ENCODE measurements at places on chromosomes 6 and 20. TPM values are rescaled to one million over a fixed set of nuclear protein-coding genes. Genes with fewer than 3 reads are reported as not detected.

The KCNK15 gene
- not detected for total RNA-seq

The HUS1B gene
- 1.6 TPM for total RNA-seq

The MMP24 gene
- total RNA-seq: 0.63 TPM

The TMEM170B gene
- total RNA-seq: 1.1 TPM

The CRISP3 gene
- total RNA-seq: not detected

The TSHZ2 gene
- total RNA-seq: not detected

The PRR18 gene
- not detected for total RNA-seq

The GSTA3 gene
- total RNA-seq: not detected

The TFAP2A gene
- total RNA-seq: 0.09 TPM
